WTC11 (cell line): ENCODE measurements at places on chromosomes 6 and 20. TPM values are rescaled to one million over a fixed set of nuclear protein-coding genes. Genes with fewer than 3 reads are reported as not detected.

- no peak for DNase-seq
- no peak overlapping the region; the same call in 1 of the 2 replicates for H3K27ac ChIP-seq
- H3K36me3 ChIP-seq, result no peaks in the 10 kb centered on the region
- H3K4me3 ChIP-seq, result no peak overlapping the region
Observed at GRCh38 chr20:4667836-4668235, 53.9 kb upstream of the PRND start.

- H3K36me3 ChIP-seq, result no peaks in the 10 kb centered on the region
- peak overlapping the region; percentile 32; the same call in 1 of the 2 replicates for H3K27ac ChIP-seq
- H3K4me1 ChIP-seq, result peaks cover 5% of the 10 kb centered on the region; the same call in 1 of the 2 replicates
Observed at GRCh38 chr20:35339007-35339406, 46.8 kb upstream of the FAM83C start.

DNA sequence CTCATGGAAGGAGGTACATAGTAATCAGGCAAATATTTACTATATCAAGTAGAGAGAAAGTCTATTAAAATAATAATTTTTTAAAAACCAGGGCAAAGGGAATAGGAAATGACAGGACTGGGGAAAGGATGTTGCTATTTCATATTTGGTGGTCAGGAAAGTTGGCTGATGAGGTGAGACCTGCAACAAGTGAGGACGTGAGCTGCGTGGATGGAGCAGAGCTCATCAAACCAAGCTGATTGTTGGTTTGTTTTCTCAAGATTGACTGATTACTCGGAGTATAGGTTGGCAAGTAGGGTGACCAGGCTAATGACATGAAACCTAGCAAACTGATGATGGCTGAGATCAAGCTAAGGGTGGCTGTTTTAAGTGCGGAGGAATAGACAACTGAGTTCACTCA, 6.0 kb downstream of the GJA1 start:
- peaks cover 89% of the 10 kb centered on the region for H3K36me3 ChIP-seq
- no peak for DNase-seq
- H3K4me1 ChIP-seq, result peaks cover 71% of the 10 kb centered on the region
- H3K4me3 ChIP-seq, result peak overlapping the region; percentile 91
- no peaks in the 10 kb centered on the region; the same call in 1 of the 2 replicates for H3K27me3 ChIP-seq

DNA sequence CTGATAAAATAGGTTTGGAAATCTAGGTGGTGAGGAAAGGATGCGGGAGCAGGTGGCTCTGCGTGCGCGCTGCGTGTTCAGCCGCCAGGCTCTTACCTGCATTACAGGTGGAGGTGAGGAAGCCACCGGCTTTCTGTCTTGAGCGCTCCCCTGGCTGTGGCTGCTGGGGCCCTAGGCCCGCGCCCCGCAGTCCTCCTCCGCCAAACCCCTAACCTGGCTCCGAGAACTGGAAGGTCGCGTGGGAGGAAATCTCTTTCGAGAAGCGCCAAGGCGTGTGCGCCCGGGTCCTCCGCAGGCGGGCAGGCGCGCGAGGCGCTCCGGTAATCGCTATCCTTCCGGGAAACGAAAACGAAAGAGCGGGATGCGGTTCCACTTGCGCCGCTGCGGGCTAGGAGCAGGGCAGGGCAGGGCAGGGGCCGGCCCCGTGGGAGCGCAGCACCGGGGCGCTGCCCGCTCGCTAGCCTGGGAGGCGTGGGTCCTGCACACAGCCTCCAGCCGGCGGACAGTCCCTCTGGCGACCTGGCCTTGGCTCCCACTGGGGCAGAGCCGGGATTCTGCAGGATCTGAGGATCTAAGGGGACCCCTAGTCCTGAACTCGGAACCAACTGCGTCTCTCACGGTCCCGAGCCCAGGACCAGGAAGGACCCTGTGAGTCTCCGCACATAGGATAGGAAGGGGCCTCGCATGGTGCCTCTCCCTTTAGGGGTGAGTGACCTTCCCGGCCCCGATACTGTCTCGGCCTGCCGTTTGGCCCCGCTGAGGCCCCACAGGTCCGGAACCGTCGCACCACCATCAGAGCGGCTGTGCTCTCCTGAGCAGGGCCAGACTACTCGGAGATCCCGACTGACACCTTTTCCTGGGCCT, at the start of gene ETV7:
ETV7 (minus strand) TSS at position 230 of the 864 bp plus-strand sequence; CDS start at position 102, 128 bp downstream.
- no peaks in the 10 kb centered on the region for H3K36me3 ChIP-seq
- DNase-seq, result peak; percentile 50
- peaks cover 23% of the 10 kb centered on the region for H3K4me1 ChIP-seq
- H3K27me3 ChIP-seq, result peaks cover 56% of the 10 kb centered on the region
- no peak within 1 kb of the TSS for H3K27ac ChIP-seq

DNA sequence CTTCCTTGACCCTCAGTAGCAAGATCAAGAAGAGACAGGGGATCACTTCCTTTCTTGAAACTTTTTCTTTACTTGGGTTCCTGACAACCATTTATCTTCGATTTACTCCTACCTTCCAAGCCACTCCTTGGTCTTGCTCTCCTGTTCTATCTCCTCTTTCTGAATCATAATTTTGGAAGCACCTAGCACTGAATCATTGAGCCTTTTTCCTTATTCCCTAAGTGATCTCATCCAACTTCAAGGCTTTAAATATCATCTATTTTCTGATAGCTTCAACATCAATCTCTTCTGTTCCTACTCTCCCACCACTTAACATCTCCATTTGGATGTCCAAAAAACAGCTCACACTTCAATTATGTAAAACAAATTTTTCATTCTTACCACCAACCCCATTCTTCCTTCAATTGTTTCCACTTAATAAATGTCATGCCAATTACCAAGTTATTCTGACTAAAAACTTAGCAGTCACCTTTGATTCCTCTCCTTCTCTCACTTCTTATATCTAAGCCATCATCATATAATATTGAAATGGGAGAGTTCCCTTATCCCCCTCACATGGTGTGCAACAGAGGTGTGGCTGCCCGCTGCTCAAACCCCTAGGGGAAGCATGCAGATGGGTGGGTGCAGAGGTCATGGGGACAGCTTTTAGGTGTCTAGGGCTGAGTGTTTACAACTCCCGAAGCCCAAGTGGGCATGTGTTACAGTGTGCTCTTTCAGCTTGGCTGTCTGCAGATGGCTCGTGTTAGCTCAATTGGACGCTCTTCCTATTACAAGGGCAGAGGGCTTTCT, 23.4 kb upstream of the TRDN start:
- no peak overlapping the region for H3K27ac ChIP-seq
- H3K27me3 ChIP-seq, result no peaks in the 10 kb centered on the region
- H3K36me3 ChIP-seq, result no peaks in the 10 kb centered on the region
- no peak for DNase-seq
- peaks cover 13% of the 10 kb centered on the region for H3K4me1 ChIP-seq

DNA sequence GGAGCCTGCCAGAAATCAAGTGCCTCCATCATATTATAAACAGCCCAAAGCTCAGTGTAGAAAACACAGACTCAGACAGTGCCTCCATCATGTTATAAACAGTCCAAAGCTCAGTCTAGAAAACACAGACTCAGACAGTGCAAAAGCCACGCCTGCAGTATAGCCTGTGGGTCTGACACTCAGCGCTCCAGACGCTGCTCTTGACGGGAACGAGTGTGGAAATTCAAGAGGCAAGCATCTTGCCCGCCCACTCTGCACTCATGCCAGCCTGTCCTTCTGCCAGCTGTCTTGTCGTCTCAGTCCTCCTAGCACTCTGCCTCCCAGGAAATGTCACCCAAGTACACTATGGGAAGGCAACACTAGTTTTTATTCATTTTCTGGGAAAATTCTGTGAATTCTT, 274.2 kb upstream of the CDH4 start:
- no peaks in the 10 kb centered on the region for H3K4me1 ChIP-seq
- H3K36me3 ChIP-seq, result peaks cover 16% of the 10 kb centered on the region
- H3K27ac ChIP-seq, result no peak overlapping the region
- no peak overlapping the region for H3K4me3 ChIP-seq
- H3K27me3 ChIP-seq, result peaks cover 74% of the 10 kb centered on the region

DNA sequence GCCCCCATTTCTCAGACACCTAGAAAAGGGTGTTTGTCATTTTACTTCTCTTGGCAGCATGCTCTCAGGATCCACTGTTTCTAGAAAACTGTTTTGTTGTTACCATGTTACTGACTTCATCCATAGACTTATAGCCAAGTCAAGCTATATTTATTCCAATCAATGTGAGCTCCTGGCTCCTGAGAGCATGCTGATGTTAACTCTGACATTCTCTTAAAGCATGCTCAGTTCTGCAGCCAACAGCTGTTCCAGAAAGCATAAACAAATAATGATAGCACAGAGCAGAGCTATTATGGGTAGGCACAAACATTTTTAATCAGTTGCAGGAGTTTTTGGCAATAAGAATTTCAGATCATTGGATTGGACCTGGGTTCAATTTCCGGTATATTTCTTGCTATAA, 92.4 kb upstream of the CEP85L start:
- peaks cover 27% of the 10 kb centered on the region for H3K4me1 ChIP-seq
- no peak overlapping the region for H3K27ac ChIP-seq
- H3K36me3 ChIP-seq, result no peaks in the 10 kb centered on the region
- no peak overlapping the region for H3K4me3 ChIP-seq
- no peak for DNase-seq

GRCh38 chr6:134708079-134708478, 241.8 kb downstream of the ALDH8A1 start:
- H3K4me3 ChIP-seq, result no peak overlapping the region
- H3K27ac ChIP-seq, result no peak overlapping the region
- DNase-seq, result no peak

DNA sequence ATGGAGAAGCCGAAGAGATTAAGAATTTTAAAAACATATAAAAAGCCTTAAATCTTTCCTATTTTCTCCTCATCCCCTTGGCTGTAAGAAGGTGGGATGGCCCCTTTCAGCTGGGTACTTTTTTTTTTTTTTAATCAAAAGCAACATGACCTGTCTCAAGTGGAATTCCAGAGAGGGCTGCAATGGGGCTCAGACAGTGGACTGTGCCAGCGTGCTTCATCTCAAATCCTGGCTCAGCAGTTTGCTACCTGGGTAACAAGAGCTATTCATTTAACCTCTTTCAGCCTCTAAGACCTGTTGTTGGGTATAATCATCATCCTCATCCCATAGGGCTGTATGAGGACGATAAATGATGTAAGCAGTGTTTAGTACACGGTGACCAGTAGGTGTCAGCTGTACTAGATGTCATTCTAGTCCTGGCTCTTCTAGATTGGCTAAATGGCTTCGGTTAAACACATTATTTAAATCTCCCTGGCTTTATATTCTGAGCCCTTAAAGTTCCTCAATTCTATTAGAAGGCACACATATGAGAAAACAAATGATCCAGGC, 6.9 kb upstream of the PPP1R3G start:
- peaks cover 32% of the 10 kb centered on the region for H3K27me3 ChIP-seq
- no peak for DNase-seq
- H3K36me3 ChIP-seq, result no peaks in the 10 kb centered on the region
- no peaks in the 10 kb centered on the region for H3K4me1 ChIP-seq
- no peak overlapping the region for H3K27ac ChIP-seq

GRCh38 chr6:119449331-119450156, 100.0 kb upstream of the MAN1A1 start:
- no peak overlapping the region for H3K4me3 ChIP-seq
- DNase-seq, result no peak
- H3K36me3 ChIP-seq, result no peaks in the 10 kb centered on the region
- no peak overlapping the region for H3K27ac ChIP-seq
- peaks cover 32% of the 10 kb centered on the region for H3K4me1 ChIP-seq

GRCh38 chr6:54335871-54336270, 27.6 kb downstream of the TINAG start:
- peak overlapping the region; percentile 18; the same call in 1 of the 2 replicates for H3K27ac ChIP-seq
- peaks cover 3% of the 10 kb centered on the region; the same call in 1 of the 2 replicates for H3K36me3 ChIP-seq
- DNase-seq, result no peak
- H3K4me1 ChIP-seq, result peaks cover 21% of the 10 kb centered on the region
- no peaks in the 10 kb centered on the region for H3K27me3 ChIP-seq
- H3K4me3 ChIP-seq, result no peak overlapping the region

Gene PI16
- total RNA-seq, result 0.09 to 0.17 TPM in 2 of 3 replicates, not detected in the other

Gene BPI
- total RNA-seq, result not detected in 3 replicates
